ENCODE measurements at places on chromosomes 3 and 15.

- no peak for DNase-seq
Measured at GRCh38 chr3:63351159-63352007, 73.3 kb downstream of the SYNPR start.

DNA sequence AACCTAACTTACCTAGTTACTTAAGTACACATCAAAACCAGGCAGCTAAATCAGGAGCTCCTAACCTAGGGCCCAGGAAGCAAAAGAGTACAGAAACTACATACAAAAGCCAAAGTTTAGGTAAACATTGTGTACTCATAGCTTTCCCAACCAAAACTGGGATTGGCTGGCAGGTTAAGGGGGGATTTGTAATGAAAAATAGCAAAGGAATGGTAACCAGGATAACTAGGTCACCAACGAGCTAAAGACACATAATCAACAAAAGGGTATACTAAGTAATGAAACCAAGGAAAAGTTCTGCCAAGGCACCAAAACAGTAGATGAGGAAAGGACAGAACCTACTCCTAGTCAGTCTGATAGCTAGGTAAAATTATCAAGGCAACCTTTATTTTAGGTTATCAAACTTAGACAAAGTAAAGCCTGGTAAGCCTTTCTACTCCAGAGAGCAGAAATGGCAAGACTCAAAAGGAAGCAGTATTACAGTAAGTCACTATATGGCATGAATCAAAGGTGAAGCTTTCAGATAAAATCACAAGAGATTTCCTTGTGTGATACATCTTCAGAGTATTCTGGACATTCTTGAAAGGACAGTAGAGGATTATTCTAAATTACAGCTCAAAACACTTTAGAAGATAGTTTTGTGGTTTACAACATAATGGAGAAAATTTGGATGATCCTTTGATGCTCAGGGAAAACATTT, 10.2 kb downstream of the TRA2B start:
- DNase-seq, result no peak

DNA sequence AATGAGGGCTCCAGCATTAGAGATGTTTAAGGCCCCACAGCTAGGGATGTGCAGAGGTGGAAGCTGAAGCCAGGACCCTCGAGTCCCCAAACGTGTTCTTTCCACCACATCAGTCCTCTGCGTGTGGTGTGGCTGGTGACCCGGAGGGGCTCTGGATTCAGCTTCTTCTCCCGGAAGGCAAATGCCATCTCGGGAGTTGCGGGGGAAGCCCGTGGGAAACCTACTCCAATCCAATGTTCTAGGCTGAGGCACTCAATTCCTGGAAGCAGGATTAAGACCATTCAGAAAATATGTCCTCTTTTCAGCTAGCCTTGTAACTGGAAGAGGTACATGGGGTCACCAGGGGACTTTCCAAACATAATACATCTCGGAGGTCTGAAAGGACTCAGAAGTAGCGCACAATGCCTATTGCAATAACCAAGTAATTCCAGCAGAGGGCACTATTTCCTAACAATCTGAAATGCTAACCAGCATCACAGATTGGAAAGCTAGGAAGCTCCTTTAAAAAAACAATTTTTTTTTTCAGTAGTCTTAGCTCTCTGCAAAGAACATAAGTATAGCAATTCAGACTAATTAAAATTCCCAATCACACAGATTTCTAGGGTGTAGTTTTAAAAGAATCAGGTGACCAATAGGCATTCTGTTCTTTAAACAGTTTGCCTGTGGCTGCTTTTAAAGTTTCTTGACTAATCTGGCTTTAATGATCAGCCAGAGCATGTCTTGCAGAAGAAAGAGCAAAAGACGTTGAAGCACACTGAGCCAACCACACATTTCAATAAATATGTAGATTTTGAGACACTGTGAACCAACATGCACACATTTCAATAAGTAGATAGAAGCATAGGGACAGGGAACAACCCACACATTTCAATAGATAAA, 36.1 kb downstream of the BNC1 start:
- peak; percentile 43 for DNase-seq

DNA sequence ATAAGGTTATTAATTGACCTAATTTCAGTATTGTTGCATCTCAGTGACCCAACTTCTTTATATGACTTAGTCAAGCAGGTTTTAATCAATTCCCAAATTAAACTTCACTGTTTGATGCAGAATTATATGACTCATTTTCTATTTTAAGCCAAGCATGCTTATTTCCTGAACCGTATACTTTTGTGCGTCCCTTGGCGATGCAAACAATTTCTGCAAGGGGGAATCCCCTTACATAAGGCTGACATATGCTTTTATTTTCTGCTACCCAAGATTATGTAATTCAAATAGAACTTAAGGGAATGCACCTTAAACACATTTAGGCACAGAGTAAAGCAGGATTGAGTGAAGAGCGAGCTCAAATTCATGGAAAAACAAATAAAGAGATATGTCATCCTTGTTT, 303.9 kb downstream of the PDCD6IP start:
- DNase-seq, result no peak

GRCh38 chr3:172347895-172348679, 100.2 kb downstream of the GHSR start:
- no peak for DNase-seq

- no peak for DNase-seq
Measured at GRCh38 chr3:98902351-98902740, 851 bp upstream of the DCBLD2 start.

DNA sequence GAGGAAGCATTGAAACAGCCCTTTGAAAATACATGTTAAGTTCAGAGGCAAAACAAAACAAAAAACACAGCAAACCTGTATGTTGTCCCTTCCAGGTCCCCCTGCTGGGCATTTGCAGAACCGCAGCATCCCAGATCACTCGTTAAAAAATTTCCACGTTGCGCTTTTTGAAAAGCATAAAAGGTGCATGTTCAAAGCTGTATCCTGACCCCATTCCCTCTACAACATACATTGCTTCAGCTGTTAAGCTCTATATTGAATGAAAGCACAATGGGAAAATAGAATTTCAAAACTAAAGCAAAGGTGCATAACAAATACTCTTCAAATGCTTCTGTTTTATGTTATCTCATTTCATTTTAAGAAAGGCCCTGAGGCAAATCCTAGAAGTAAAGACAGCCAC, 328.3 kb downstream of the THSD4 start:
- DNase-seq, result no peak

DNA sequence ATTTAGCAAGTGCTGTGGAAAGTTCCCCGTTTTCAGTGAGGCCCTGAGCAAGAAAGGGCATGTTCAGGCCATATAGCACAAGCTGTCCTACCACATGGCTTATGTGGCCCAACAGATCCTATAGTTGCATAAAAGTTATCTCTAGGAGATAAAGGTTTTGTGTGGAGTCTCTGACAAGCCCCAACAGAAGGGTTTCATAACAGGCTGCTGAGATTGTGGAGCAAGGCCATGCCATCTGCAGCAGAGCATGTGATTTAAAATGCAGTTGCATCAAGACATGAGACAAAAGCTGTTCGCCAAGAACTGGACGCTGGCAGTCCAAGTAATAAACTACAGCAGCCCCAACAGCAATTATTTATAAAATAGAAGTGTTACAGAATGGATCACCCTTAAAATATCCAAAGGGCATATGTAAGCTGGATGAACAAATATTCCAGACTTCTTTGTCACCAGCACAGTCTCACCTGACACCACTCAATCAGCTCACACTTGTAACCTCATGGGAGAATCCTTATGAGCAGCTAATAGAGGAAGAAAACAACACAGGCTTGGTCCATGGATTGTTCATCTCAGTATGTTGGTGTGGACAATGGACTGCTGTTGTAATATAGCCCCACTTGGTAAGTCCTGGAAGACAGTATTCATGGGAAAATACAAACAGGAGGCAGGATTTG, 14.4 kb upstream of the CLDN1 start:
- no peak for DNase-seq

DNA sequence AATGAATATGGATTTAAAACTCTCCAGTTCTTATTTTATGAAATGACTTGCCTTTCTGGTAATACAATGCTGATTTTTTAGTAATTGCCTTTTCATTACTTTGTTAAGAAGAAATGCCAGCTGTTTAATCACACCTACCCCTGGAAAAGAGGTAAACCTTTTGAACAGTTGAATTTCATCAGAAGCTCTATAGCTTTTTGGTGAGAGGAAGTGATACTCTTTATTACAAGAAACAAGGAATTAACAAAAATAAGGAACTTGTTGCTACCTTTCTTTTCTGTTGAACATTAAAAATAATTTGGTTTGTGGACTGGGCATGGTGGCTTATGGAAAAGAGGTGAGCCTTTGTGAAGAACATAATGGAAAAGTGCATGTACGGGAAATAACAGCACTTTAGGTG, 19.7 kb downstream of the BLOC1S6 start:
- DNase-seq, result no peak

DNA sequence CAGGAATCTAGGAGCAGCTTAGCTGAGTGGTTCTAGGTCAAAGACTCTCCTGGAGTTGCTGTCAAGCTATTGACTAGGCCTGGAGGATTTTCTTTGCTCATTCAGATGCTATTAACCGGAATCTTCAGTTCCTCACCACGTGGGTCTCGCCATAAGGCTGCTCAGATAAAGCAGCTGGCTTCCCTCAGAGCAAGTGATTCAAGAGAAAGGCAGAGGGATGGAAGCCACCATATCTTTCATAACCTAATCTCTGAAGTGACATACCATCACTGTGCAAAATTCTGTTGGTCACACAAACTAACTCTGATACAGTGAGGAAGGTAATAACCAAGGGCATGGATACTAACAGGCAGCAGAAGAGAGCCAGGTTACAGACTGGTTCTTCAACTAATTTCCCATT, 72.7 kb upstream of the FLNB start:
- DNase-seq, result no peak

GRCh38 chr3:105853801-105854432, 14.9 kb downstream of the CBLB start:
- no peak for DNase-seq

GRCh38 chr3:159805411-159805772, 183.2 kb upstream of the IL12A start:
- DNase-seq, result no peak

DNA sequence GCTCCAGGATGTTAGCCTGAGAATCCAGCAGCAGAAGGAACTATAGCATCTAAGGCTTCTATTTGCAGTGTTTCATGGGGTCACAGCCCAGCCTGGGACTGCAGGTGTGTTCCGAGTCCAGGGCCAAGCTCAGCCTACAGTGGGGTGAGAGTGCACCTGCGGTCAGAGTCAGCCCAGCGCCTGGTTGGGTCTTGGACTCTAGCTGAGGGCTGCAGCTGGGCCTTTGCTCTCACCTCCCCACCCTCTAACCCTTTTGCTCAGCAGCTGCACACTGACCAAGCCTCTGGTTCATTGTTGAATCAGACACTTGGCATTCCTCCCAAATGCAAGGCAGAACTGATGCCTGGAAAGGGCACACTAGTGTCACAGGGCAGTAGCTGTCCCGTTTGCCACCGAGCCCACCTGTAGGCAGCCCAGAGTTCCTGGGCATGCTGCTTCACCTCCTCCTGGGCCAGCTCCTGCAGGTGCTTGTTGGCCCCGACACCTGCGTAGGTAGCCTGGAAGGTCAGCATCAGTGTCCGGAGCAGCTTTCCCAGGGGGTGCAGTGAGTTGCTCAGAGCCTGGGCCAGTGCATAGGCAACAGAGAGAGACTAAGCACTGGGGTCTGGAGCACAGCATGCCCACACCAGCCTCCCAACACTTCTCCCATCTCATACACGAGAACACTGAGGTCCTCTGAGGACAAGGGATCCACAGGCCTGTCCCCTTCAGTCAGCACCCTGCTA, 17.5 kb downstream of the ALS2CL start:
- DNase-seq, result no peak

DNA sequence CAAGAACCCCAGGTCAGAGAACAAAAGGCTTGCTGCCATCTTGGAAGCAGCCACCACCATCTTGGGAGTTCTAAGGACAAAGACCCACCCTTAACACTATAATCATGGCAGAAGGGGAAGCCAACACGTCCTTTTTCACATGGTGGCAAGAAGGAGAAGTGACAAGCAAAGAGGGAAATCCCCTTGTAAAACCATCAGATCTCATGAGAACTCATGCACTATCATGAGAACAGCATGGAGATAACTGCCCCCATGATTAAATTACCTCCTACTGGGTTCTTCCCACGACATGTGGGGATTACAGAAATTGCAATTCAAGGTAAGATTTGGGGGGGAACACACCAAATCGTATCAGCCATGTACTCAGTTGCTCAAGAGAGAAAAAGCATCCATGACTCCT, 21.1 kb upstream of the GBE1 start:
- no peak for DNase-seq

- no peak for DNase-seq
Measured at GRCh38 chr15:89642106-89642505, 13.2 kb downstream of the KIF7 start.

DNA sequence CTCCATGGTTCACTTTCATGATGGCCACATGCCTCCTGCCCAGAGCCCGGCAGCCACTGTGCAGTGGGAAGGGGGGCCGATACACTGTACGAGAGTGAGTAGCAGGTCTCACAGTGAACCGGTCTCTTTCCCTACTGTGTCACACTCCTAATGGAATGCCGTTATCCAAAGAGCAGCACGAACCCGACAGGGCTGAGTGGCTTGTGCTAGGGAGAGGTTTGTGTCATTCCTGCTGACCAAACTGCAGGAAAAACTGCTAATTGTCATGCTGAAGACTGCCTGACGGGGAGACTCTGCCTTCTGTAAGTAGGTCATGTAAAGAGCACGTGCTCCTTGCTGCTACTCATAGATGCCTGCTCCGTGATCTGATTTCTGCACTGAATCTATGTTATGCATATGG, 105.1 kb downstream of the ARPP21 start:
- no peak for DNase-seq

DNA sequence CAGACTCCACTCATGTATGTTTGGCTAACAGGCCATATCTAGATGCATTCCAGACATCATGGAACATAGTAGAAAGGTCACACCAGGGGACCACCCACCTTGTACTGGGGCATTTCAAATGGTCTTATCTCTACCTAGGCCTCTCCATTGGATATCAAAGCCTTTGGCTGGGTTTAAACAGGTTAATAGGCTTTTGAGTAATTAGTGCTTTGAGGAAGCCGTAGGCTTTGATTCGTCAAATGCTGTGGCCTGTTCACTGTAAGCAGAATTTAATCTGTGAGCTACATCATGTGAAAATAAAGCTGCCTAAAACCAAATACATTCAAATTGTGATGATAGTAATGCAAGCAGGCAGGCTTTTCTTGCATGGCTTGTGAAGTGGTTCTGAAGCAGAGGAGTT, 129.5 kb downstream of the ST8SIA2 start:
- no peak for DNase-seq

- DNase-seq, result no peak
Measured at GRCh38 chr3:30289324-30289723, 317.1 kb upstream of the TGFBR2 start.
